Spleen (tissue), 13 donors: ENCODE measurements at places on chromosomes 1 and 21.

DNA sequence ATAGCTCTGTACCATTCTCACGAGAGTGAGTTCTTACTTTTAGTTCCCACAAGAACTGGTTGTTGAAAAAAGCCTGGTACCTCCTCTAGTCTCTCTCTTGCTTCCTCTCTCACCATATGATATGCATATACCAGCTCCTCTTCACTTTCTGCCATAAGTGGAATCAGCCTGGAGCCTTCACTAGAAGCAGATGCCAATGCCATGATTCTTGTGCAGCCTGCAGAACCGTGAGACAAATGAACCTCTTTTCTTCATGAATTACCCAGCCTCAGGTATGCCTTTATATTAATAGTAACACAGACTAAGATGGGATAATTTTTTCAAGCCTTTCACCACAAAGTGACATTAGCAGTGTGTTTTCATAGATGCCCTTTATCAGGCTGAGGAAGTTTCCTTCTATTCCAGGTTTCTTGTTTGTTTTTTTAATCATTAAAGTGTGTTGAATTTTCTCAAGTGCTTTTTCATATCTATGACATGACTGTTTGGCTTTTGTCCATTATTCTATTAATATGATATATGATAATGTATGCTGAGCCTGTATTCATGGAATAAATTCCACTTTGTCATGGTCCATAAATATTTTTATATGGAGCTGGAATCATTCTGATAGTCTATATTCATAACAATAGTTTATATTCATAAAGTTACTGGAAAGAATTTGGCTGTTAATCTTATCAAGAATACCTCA, 40.7 kb upstream of the C1orf185 start:
- DNase-seq, result no peak

DNA sequence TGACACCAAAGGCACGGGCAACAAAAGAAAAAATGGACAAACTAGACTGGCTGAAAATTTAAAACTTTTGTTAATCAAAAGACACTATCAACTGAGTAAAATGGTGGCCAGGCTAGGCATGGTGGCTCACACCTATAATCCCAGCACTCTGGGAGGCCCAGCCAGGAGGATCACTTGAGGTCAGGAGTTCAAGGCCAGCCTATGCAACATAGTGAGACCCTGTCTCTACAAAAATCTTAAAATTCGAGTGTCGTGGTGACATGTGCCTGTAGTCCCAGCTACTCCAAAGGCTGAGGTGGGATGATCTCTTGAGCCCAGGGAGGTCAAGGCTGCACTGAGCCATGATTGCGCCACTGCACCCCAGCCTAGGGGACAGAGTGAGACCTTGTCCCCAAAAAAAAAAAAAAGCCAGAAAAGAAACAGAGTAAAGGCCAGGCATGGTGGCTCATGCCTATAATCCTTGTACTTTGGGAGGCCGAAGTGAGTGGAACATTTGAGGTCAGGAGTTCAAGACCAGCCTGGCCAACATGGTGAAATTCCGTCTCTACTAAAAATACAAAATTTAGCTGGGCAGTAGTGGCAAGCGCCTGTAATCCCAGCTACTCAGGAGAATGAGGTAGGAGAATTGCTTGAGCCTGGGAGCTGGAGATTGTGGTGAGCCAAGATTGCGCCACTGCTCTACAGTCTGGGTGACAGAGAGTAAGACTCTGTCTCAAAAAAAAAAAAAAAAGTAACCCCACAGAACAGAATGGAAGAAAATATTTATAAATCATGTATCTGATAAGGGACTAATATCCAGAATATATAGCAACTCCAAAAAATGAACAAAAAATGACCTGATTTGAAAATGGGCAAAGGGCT, 8.0 kb downstream of the TUT4 start:
- DNase-seq, result no peak

- DNase-seq, result peak; percentile 88
Measured at GRCh38 chr1:53278298-53278725, 40.0 kb upstream of the MAGOH start.

GRCh38 chr1:66535061-66535460, 1.1 kb downstream of the SGIP1 start:
- DNase-seq, result no peak

- DNase-seq, result no peak
Measured at GRCh38 chr1:159973350-159973940, 19.4 kb upstream of the SLAMF9 start.

GRCh38 chr1:193525411-193525810, 339.0 kb upstream of the B3GALT2 start:
- no peak for DNase-seq

GRCh38 chr1:7493711-7494454, 277.2 kb upstream of the VAMP3 start:
- DNase-seq, result no peak

- no peak for DNase-seq
Measured at GRCh38 chr1:221740369-221740992, 1.4 kb downstream of the DUSP10 start.

DNA sequence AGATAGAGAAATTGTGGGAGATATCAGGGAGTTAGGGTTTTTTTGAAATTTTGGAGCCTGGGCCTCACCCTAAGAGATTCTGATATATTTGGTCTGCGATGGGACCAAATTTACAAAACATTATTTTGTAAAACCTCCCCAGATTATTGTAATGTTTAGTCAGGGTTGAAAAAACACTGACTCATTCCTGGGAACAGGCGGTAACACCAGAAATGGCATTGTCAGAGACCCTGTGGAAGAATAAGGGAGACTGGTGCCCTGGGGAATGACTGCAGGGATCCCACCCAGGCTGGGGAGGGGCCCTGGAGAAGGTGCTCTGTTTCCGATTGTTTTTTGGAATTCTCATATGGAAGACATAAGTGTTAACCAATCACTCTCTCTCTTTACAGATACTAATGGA, 13.1 kb upstream of the STRIP1 start:
- DNase-seq, result no peak

DNA sequence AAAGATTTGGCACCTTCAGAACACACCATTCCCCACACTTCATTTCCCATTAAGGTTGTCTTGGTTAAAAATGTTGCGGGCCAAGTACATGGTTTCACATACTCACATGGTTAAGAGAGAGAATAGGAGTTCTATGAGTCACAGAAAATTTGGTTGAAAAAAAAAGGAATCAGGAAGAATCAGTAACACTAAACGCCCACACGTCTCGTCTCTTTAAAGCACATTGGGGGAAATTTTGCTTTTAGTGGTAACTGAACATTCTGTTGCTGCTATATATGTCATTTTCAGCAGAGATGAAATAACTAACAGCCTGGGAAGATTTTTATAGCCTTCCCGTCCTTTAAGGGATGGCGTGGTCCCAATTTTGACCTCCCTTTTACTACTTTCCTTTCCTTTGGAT, 132.9 kb upstream of the ERG start:
- DNase-seq, result no peak

DNA sequence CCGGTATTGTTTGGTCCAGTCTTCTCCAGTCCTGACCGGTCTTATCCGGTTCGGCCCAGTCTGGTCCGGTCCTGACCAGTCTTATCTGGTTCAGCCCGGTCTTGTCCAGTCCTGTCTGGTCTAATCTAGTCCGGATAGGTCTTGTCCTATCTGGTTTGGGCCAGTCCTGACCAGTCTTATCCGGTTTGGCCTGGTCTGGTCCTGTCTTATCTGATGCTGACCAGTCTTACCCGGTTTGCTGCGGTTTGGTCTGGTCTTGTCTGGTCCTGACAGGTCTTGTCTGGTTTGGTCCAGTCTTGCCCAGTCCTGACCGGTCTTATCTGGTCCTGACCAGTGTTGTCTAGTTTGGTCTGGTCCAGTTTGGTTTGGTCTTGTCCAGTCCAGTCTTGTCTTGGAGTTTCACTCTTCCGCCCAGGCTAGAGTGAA, 30.1 kb downstream of the DHX9 start:
- no peak for DNase-seq

GRCh38 chr1:59391212-59392179, 94.6 kb downstream of the FGGY start:
- DNase-seq, result no peak

GRCh38 chr1:55597910-55598309, 382.7 kb upstream of the USP24 start:
- DNase-seq, result no peak

GRCh38 chr21:42417533-42417932, 13.8 kb downstream of the UBASH3A start:
- no peak for DNase-seq

GRCh38 chr1:46503421-46503820, 13.8 kb downstream of the DMBX1 start:
- no peak for DNase-seq

DNA sequence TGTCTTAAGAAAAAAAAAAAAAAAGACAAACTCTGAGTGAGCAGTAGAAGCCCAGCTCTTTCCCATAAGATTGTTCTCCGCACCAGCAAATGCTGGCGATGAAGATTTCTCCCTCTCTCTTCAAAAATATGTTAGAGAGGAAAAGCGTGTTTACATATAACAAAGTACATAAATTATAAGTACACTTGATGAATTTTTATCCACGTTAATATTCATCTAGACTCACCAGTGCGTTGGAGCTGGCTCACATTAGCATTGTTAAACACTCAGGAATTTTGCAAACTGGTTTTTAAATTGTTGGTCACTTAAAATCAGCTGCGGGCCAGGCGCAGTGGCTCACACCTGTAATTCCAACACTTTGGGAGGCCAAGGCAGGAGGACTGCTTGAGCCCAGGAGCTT, 56.0 kb downstream of the RUNX3 start:
- no peak for DNase-seq

GRCh38 chr1:6703016-6703415, 1.4 kb upstream of the DNAJC11 start:
- DNase-seq, result no peak

DNA sequence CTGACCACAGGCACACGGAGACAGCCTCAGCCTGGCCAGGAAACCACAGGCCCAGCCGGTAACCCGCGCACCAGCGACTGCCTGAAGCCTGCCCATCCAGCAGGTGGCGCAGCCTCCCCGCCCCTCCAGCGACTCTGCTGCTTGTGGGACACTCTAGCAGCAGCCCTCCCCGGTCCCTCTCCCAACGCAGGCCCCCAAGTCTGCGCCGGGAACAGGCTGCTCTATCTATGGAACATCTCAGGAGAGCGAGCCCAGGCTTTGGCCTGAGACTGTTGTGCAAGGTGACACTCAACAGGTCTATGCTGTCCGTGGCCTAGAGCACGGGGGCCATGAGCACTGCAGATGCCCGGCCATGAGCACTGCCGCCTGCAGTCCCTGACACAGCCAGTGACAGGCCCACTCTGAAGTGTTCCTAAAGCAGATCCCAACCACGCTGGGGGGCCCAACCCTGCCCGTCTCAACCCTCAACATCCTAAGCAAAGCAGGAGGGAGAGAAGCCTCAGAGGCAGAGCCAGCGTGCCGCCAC, 28.4 kb downstream of the WDR4 start:
- peak; percentile 86 for DNase-seq

DNA sequence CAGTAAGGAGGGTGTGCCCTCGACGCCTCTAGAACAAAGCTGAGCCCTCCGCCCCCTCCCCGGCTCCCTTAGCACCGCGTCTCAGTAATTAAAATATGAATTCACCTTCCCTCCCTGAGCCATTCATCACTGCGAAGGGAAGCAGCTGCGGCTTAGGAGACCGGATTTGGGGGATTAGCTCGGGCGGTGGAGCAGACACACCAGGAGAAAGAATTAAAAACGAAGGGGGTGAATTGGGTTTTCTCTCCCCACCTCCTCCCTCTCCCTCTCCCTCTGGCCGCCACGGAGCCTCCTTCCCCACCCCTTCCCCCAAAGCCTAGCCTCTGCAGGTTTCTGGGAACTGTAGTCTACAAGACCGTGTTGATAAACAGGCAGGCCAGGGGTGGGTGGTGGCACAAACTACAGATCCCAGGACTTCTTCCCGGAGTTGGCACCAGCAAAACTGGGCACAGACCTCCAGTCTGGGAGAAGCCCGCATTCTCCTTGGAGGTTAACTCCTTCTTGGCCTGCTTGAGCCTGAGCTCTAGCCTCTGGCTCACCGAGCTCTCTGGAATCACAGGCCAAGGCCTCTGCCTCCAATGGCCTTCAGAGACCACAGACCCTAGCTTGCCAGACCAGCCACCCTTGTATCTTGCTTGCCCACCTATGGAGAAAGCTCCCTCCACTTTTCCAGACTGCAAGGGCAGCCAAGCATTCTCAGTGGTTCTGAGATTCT, 10.8 kb downstream of the BLACAT1 start:
- DNase-seq, result no peak

DNA sequence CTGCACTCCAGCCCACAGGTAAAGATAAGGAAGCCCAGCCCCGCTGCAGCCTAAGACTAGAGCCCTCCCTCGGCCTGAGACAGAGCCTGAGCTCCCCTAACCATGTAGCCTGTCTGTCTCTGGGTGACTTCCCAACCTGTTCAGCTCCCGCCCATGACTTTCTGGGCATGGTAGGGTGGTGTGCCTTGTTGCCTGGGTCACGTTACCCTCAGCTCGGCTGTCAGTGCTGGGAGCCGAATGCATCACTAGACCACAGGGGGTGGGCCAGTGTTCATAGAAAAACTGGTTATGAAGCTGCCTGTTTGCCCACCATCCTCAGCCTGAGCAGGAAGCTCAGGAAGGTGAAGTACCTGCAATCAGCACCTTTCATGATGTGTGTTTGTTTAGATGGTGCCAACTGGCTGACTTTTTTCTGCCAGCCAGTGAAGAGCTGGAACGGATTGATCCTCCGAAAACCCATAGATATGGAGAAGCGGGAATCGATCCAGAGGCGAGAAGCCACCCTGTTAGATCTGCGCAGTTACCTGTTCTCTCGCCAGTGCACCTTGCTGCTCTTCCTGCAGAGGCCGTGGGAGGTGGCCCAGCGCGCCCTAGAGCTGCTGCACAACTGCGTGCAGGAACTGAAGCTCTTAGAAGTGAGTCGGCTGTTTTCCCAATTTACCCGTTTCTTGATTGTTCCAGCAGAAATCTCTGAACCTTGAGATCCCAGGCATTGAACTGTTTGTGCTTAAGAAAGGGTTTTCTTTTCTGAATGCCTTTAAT, 43.9 kb upstream of the PWP2 start:
- no peak for DNase-seq

DNA sequence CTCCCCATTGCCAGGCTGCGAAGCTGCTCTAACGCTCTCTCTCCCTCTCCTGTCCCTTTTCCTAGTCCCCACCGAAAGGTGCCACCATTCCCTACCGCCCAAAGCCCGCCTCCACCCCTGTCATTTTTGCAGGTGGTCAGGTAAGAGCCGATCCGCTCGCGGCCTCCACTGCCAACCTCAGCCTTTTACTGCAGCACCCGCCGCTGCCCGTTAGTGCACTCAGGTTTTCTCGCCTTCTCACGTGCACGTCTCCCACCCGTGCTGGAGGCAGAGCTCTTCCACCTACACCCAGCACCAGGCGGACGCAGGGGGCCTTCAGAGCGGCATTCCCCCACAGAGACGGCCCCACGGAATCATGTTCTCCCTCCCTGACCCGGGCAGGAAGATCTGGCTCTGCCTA, 67.7 kb upstream of the COL6A1 start:
- DNase-seq, result no peak
